ENCODE measurements at places on chromosomes 12 and 14.

- DNase-seq = no peak
Observed at GRCh38 chr12:119949145-119949544, 39.9 kb upstream of the BICDL1 start.

DNA sequence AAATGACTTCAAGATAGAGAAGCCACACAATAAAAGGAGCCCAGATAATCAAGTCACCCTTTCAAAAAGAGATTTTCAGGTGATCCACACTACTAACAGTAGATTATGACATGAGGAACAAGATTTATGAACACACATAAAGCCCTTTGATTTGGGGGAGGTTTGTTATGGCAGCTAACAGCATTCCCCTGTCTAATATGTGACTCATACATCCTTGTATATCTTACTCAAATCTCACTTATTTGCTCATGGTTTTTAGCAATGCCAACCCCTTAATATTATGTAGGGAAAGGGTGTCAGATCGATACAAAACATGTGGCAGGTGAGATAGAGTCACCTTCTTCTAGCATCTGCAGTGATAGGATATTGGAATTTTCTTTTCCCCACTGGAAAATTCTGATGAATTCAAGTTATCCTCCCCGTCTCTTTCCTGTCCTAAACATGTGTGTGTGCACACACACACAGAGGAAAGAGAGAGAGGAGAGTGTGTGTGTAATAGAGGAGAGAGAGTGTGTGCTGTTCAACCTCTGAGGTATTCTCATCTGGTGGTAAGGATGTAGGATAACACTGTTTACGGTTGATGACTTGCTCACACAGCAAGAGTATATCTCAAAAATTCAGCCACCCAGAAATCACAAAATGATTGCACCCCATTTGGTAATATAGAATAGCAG, 319.9 kb downstream of the KCNC2 start:
- peak; percentile 15 for DNase-seq

DNA sequence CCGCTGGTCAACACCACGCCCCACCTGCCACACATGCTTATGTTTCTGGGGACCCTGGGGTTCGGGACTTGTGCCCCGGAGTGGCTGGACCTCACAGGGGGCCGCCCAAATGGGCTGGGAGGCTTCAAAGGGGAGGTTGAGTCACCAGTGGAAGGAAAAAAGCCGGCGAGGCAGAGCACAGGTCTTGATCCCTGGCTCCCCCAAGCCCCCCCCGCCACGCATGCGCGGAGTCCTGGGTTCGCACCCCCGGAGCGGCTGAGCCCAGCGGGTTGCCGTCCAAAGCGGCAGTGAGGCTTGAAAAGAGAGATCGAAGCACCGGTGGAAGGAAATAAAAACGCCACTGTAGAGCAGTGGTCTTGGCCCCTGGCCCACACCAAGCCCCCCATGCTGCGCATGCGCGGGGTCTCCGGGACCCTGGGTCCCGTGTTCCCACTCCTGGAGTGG, 313.5 kb downstream of the ALG10 start:
- no peak for DNase-seq

GRCh38 chr14:67477926-67478799, 10.4 kb downstream of the TMEM229B start:
- no peak for DNase-seq

DNA sequence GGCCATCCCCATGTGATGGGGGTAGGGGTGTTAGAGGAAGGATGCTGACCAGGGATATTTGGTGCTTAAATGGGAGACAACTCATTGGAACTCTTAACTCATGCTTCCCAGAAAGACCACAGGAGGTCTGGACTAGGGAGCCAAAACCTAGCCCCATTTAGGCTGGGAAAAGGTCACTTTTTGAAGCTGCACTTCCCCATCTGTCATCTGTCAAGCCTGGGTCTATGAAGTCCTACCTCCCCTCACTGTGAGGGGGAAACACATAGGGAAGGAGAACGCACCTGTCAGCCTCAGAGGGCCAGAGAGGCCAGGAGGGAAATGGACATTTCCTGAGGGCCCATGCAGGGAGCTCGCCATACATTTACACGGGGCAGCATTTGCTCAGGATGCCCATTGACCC, 321.0 kb downstream of the BCL11B start:
- no peak for DNase-seq

GRCh38 chr12:45509187-45509586, 220.3 kb upstream of the ARID2 start:
- DNase-seq = no peak

DNA sequence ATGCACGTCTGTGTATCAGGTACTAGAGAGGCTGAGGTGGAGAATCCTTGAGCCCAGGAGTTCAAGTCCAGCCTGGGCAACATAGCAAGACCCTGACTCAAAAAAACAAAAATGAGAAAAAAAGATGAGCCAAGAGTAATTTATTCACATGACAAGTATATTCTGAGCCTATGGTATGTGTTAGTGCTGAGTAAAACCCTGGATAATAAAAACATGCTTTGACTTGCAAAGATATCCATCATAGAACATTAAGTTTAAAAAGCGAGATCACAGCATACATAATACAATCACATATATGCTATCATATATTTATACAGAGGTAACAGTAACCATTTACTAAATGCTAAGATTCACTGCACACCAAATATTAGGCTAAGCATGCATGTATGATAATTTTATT, 23.9 kb upstream of the SLC10A1 start:
- DNase-seq = no peak

DNA sequence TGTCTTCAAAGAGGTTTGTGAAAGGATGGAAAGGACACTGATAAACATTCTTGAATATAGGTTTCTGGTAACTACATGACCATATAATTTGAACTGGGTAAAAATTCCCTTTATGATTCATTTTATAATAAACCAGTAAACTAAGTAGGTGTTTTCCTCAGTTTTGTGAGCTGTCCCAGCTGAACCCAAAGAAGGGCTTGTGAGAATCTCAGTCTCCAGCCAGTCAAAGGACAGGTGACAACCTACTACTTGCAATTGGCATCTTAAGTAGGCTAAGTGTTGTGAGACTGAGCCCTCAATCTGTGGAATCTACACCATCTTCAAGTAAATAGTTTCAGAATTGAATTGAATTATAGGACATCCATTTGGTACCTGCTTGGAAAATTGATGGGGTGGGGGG, 75.2 kb downstream of the MYF5 start:
- DNase-seq = no peak
